ENCODE measurements at places on chromosomes 7 and 10.

DNA sequence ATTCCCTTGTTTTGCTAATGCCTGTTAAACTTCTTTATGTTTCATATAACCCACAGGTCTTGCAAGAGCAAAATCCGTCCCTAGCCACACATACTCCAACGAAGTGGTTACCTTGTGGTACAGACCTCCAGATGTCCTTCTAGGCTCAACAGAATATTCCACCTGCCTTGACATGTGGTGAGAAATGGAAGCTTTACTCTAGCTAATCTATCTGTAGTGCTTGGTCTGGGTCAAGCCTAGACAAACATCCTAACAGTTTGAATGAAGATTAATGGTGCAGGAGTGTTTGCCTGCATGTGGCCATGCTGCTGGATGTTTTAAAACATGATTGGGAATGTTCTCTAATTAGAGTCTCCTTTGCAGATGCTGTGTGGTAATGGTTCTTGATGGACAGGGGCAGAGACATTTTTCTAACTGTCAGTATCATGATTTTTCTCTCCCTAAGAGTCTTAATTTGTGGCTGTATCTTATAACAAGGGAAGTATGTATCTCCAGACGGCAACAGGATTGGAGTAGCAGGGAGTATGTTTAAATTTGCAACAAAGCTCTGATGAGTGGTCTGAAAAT is 308.5 kb upstream of the FZD1 start:
- DNase-seq, result no peak

- no peak for DNase-seq
These were observed 190.5 kb downstream of the GLI3 start for GRCh38 chr7:42046483-42046882.

DNA sequence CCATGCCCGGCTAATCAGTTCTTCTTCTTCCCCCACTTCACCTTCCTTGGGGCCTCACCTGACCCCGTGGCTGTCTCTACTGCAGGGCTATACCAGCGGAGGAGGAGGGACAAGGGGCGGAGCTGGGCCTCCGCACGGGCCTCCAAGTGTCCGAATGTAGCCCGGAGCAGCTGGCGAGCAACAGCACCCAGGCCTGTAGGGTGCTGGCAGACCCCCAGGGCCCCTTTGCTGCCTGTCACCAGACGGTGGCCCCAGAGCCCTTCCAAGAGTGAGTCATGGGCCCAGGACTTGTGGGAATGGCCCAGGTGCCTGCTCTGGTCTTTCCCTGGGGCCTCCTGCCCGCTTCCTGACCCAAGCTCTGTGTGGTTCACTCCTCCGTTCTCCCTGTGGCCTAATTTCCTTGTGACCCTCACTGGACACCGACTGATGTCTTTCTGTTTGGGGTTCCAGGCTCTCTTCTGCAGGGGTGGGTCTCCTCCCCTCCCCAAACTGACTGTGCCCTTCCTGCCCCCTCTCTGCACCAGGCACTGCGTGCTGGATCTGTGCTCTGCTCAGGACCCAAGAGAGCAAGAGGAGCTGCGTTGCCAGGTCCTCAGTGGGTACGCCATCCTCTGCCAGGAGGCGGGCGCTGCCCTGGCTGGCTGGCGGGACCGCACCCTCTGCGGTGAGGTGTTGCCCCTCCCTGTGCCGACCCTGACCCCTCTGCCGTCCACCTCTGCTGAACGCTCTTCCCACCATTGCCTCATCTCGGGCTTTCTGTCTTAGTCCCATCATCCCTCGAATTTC is 35.2 kb downstream of the EPHB4 start:
- no peak for DNase-seq

- no peak for DNase-seq
These were observed 200.6 kb downstream of the CCDC7 start for GRCh38 chr10:32646535-32646934.

DNA sequence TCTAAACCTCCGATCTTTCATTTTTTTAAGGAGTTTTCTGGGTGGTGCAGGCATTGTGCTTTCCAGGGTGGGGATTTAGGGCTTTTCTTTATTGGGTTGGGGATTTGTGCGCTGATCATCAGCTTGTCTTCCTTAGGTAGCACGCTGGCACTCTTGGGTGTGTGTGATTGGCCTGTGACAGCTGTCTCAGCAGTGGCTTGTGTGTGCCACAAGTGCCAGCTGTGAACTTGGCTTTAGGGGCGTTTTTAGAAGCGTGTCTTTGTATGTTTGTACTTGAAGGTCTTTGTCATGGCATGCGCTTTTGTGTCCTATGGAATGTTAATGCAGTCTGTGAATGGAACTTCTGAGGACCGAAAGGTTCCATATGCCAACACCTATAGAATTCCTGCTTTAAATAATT is 788 bp downstream of the AKAP9 start:
- peak; percentile 18 for DNase-seq

GRCh38 chr7:79877874-79878465 is 256.7 kb upstream of the GNAI1 start:
- DNase-seq, result no peak

DNA sequence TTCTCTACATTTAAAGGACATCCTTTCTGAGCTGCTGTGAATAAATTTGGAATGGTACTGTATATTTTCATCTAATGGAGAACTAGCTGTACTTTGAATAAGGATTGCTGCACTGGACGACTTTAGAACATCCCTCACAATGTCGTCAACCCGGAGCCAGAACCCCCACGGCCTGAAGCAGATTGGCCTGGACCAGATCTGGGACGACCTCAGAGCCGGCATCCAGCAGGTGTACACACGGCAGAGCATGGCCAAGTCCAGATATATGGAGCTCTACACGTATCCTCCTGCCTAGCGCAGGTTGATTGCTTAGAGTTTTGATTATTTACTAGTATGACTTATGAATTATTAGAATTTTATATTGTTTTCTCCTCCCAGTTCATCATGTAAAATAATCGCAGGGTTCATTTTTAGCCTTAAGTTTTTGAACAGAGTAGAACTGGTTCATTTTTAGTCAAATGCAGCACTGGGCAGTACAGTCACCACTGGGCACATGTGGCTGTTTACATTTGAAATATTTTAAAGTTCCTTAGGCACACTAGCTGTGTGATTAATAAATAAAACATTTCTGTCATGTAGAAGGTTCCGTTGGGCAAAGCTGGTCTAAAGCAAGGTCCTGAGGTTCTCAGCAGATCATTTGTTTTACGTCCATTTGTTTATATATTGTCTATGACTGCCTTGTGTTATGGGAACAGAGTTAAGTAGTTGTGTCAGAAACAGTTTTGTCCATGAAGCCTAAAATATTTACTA is 31.5 kb downstream of the CUL1 start:
- DNase-seq, result no peak

DNA sequence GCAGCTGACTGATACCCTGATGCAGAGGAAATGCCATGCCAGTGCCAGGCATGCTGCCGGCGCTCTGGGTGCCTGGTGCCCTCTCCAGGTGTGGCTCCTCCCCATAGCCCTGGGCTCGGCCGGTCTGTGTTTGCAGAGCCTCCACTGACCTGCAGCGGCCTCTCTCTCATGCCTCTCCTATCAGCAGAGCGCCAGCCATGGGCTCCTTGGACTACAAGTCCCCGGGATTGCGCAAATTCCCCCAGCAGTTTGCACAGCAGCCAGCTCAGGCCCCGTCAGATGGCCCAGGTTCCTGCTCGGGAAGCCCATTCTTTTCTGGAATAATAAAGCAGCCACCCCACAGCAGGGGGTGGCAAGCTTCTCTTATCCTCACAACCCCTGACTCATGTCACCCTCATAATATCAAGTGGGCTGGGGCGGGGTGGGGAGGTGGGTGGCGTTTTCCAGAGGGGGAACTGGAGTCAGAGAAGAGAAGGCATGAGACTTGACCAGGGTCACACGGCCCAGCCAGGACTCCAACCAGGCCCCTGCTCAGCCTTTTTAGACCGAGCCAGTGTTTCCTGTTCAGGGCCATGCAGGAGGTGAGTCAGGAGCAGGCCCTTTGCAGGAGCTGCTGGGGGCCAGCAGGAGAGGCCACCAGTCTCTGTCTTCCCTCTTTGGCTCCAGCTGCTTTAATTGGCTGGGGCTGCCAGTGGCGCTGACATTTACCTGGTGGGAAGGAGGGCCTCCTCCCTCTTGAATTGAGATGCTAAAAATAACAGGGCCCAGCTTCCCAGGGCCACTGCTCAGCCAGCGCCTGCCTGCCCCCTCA is 58.6 kb downstream of the ZMIZ1 start:
- DNase-seq, result no peak

DNA sequence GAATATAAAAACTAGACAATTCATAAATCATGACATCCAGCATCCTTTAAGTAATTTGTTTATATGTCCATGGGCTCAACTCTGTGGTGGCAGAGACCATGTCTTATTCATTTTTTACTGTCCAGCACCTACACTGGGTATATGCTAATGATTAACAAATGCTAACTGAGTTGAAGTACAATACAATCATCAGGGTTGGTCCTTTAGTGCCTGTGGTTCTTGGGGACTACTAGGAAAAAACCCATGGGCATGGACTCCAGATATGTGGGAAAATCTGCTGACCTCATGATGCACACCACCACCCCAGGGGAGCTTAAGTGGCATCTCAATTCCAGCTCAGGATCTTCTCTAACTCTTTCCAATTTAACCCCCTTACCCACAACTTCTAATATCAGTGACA is 85.3 kb upstream of the YAE1 start:
- DNase-seq, result no peak

GRCh38 chr7:3805151-3805550 is 504.1 kb downstream of the SDK1 start:
- no peak for DNase-seq
